ENCODE measurements at places on chromosomes 2 and 18. TPM values are rescaled to one million over a fixed set of nuclear protein-coding genes. Genes with fewer than 3 reads are reported as not detected.

Gene IL1RN
- total RNA-seq: 1.4 TPM

Gene UCN
- total RNA-seq: 0.67 TPM

GRCh38 chr2:212858496-212858895 lies 292.9 kb downstream of the IKZF2 start:
- H3K4me1 ChIP-seq: no peaks in the 10 kb centered on the region
- no peak for DNase-seq
- H3K27ac ChIP-seq: no peak overlapping the region
- H3K4me3 ChIP-seq: no peak overlapping the region
- H3K27me3 ChIP-seq: no peaks in the 10 kb centered on the region

Gene PAX3
- not detected for total RNA-seq

- peaks cover 6% of the 10 kb centered on the region for H3K4me1 ChIP-seq
- peak; percentile 90 for DNase-seq
- H3K4me3 ChIP-seq: peak overlapping the region; percentile 61
- H3K27me3 ChIP-seq: no peaks in the 10 kb centered on the region
Observed at GRCh38 chr2:8685697-8686358, 4.0 kb downstream of the ID2 start.

DNA sequence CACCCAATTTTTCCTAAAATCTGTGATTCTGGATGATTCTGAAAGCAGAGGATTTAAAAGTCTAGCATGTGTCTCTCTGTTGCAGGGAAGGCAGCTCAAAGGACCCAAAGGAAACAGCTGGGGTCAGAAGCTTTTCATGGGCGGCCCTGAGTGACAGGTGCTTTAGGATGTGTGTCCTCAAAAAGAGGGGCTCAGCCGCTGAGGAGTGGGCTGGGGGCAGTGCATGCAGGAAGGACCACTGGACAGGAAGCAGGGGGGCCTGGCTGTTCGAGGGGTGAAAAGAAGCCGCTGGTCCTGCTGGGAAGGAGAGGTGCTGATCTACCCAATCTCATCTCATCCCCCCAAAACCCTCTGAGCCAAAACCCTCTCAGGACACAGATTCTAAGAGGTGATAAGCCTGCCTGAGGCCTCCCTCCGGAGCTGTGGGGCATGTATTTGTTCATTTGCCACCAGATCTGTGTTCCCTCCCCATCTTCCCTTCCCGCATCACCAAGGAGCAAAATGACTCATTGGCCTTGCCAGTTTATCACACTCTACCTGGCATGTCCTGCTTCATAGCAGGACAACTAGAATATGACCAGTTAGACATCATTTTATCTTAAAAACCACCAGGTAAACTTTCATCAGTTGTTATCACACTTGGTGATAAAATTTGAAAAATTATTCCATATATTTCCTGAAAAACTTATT lies 98.8 kb upstream of the MGAT4A start:
- DNase-seq: no peak
- H3K4me1 ChIP-seq: no peaks in the 10 kb centered on the region
- H3K36me3 ChIP-seq: no peaks in the 10 kb centered on the region
- no peaks in the 10 kb centered on the region for H3K27me3 ChIP-seq
- H3K27ac ChIP-seq: no peak overlapping the region

Gene DSEL
- total RNA-seq: 3.1 TPM

DNA sequence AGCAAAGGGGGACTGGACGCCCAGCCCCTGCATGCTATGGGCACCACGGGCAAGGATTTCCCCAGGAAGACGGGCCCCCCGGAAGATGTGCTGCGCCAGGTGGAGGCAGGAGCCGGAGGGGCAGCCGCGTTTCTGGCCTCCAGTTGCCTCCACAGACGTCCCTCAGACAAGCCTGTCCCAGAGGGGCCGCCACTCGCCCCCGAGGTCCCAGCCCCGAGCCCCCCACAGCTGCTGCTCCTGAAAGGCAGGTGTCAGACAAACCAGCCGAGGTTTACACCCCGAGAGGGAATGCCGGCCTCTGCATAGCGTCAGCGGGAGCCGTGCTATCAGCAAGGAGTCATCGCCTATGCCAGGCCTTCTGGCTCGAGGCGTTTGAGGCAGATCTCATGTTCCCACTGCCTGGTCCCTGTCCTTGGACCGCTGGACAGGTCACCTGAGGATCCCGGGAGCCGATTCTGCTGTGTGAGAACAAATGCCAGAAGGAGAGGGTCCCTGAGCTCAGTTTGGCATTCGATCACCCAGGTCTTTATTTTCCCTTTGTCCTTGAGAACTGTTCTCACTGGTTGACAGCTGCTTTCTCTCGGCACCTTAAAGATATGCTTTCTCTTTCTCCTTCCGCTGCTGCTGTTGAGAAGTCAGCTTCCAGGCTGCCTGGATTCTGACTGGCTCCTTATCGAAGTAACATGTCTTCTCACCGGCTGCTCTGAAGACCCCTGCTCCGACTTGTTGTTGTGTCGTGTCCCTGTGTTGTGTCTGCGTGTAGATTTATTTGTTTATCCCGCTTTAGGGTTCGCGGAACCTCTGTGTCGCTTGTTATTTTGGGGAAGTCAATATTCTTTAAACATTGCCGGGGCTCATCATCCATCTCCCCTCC lies 20.6 kb downstream of the CROCC2 start:
- H3K36me3 ChIP-seq: no peaks in the 10 kb centered on the region
- no peaks in the 10 kb centered on the region for H3K4me1 ChIP-seq
- peak; percentile 73 for DNase-seq
- no peak overlapping the region for H3K27ac ChIP-seq

Gene SERPINB3
- not detected for total RNA-seq

Gene RBMS1
- 14.9 TPM for total RNA-seq

GRCh38 chr2:107137706-107138105 lies 251.7 kb upstream of the ST6GAL2 start:
- H3K27ac ChIP-seq: no peak overlapping the region
- H3K36me3 ChIP-seq: no peaks in the 10 kb centered on the region
- H3K4me1 ChIP-seq: no peaks in the 10 kb centered on the region
- DNase-seq: no peak
- no peak overlapping the region for H3K4me3 ChIP-seq

DNA sequence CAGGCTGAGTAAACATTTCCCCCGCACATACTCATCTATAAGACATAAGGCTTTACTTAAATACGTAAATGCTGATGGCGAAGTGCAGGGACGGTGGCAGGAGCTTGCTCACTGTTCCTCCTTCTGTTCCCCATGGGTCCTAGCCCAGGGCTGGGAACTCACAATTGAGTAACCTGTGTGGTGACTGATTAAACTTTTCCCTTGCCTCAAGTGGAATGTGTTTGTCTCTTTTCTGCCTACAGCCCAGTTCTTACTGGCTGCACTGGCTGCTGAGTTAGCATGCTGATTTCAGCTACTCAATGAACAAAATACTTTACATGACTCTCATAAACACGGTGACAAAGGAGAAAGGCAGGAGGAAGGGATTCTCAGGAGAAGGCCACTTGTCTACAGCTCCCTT lies 87.3 kb downstream of the MARCO start:
- H3K27ac ChIP-seq: no peak overlapping the region
- no peaks in the 10 kb centered on the region for H3K36me3 ChIP-seq
- H3K4me1 ChIP-seq: no peaks in the 10 kb centered on the region
- H3K27me3 ChIP-seq: no peaks in the 10 kb centered on the region
- H3K4me3 ChIP-seq: no peak overlapping the region

Gene KRTCAP3
- 21.6 TPM for total RNA-seq

Gene AAK1
- 30.2 TPM for total RNA-seq

Gene DCDC2C
- not detected for total RNA-seq

DNA sequence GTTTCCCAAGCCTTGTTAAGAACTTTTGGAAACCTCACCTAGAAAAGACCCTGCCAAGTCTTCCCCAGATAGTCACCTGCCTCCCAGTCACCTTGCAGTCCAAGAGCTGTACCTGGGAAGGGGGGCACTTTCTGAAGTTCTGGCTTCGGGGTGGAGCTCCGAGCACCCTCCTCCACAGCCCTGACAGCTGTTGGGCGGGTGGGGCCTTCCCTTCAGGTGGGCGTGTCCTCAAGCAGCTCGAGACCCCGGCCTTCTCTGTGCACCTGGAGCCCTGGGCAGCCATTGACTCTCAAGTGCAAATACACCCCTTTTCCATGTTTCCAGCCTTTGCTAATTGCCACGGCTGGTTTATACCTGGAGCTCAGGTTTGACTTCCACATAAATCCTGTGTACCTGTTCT lies 37.0 kb upstream of the IGFBP5 start:
- H3K4me1 ChIP-seq: no peaks in the 10 kb centered on the region
- H3K27me3 ChIP-seq: no peaks in the 10 kb centered on the region
- H3K27ac ChIP-seq: no peak overlapping the region
- no peak for DNase-seq
- H3K4me3 ChIP-seq: no peak overlapping the region
- no peaks in the 10 kb centered on the region for H3K36me3 ChIP-seq

DNA sequence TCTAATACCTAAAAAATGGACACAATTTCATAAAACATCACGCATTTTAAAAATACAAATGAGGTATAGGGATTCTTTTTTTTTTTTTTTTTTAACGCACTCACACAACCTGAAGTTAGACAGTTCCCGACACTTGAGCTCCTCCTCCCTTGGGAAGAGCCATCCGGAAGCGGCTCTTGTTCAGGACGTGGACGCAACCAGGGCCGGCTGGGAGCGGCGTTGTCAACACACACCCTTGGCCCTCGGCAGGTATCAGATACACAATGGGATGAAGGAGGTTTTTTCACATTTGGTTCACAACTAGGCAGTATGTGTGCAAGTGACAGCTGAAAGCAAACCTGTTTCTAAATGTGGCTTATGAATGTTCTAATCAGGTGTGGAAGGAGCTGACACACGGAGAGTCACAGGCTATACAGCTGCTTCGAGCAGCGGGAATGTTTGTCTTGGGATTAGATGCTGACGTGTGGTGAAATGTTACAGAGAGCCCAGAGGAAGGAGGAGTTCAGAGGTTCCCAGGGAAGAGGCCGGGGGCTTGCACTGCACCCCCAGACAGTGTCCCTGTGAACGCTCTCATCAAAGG lies 111.1 kb downstream of the PXDN start:
- H3K4me1 ChIP-seq: no peaks in the 10 kb centered on the region
- no peak overlapping the region for H3K27ac ChIP-seq
- no peak for DNase-seq
- H3K4me3 ChIP-seq: no peak overlapping the region
- no peaks in the 10 kb centered on the region for H3K36me3 ChIP-seq

GRCh38 chr2:102736110-102736409 lies 25.8 kb upstream of the TMEM182 start:
- H3K4me3 ChIP-seq: peak overlapping the region; percentile 96
- DNase-seq: peak; percentile 50
- H3K36me3 ChIP-seq: peaks cover 8% of the 10 kb centered on the region

Gene DPYSL5
- 0.12 TPM for total RNA-seq

Gene TMX3
- 12.8 TPM for total RNA-seq

DNA sequence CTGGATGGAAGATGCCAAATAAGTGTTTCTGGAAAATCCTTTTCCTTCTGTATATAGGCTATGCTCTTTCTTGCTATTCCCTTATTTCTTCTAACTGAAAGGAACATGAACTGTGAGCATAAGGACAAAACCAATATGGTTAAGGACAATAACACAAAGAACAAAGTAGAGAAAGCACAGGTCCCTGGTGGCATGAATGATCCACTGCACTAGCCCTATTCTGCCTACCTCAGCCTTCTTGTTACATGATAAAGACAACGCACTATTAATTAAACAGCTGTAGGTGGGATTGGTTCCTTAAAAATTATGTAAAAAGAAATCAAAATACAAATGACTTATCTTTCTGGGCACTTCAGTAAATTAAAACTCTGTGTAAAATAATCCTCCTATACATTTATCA lies 1.9 kb upstream of the WDR75 start:
- no peaks in the 10 kb centered on the region for H3K27me3 ChIP-seq
- H3K4me3 ChIP-seq: no peak overlapping the region
- H3K36me3 ChIP-seq: no peaks in the 10 kb centered on the region
- peaks cover 24% of the 10 kb centered on the region for H3K4me1 ChIP-seq

Gene KANSL1L
- 12.3 TPM for total RNA-seq

Gene SEH1L
- 20.8 TPM for total RNA-seq

DNA sequence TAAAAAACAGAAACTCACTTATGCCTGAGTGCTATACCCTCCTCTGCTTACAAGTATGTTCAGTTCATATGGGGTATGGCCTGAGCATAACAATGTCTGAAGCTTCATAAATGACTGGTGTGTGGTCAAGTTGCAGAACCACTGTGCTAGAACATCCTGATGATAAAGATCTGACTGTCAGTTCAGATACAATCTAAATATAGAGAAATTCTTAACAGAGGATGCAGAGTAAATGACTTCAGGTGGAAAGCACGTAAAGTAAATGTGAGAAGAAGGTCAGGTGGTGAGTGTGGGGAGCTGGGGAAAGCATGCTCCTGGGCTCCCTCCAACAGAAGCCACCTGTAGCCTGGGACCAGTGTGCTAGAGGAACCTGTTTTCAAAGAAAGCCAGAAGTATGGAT lies 926.2 kb downstream of the TSN start:
- H3K27ac ChIP-seq: no peak overlapping the region
- no peak for DNase-seq
- H3K27me3 ChIP-seq: no peaks in the 10 kb centered on the region
- H3K36me3 ChIP-seq: no peaks in the 10 kb centered on the region

DNA sequence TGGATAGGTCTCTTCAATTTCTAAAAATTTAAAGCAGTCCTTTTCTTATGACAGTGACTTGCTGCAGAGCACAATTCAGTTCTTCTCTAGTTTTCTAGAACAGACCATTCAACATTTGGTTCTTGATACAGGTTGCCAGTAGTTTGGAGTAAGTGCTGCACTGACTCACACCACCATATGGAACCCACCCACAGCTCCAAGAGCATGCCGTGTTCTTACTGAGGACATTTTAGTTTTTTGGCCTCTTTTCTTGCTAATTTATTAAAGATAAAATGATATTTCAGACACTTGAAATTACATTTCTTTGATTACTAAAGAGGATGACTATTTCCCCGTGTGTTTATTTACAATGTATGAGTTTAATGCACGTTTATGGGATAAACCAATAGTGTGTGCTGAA lies 120.0 kb downstream of the COL4A4 start:
- H3K27ac ChIP-seq: no peak overlapping the region
- H3K4me1 ChIP-seq: no peaks in the 10 kb centered on the region
- no peak overlapping the region for H3K4me3 ChIP-seq
- no peak for DNase-seq
- H3K36me3 ChIP-seq: no peaks in the 10 kb centered on the region
- no peaks in the 10 kb centered on the region for H3K27me3 ChIP-seq

Gene C2orf66
- total RNA-seq: not detected

Gene HOXD11
- not detected for total RNA-seq

GRCh38 chr2:124320051-124320688 lies 295.1 kb downstream of the CNTNAP5 start:
- no peak overlapping the region for H3K27ac ChIP-seq
- DNase-seq: no peak
- no peaks in the 10 kb centered on the region for H3K27me3 ChIP-seq
- no peak overlapping the region for H3K4me3 ChIP-seq
- H3K4me1 ChIP-seq: no peaks in the 10 kb centered on the region

DNA sequence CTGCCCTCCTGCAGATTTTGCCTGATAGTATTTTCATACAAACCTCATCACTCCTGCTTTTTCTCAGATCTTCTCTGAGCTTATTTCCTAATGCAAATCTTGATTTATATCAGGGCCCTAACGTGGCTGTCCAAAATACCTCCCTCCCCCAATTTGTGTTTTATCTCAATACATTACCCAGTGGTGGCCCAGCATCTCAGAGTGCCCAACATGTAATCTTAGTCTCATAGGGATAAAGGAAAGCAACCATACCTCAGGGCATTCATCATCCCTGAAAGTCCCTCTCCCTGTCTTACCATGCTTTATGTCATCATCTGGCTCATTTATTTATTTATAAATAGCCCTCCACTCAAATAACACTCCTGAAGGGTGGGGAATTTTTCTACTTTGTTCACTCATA lies 135.3 kb downstream of the SLC8A1 start:
- H3K27ac ChIP-seq: no peak overlapping the region
- no peak overlapping the region for H3K4me3 ChIP-seq
- H3K27me3 ChIP-seq: no peaks in the 10 kb centered on the region
- no peaks in the 10 kb centered on the region for H3K36me3 ChIP-seq
- DNase-seq: no peak

GRCh38 chr18:8699948-8700347 lies 5.4 kb upstream of the MTCL1 start:
- no peaks in the 10 kb centered on the region for H3K27me3 ChIP-seq
- H3K27ac ChIP-seq: no peak overlapping the region
- peaks cover 9% of the 10 kb centered on the region for H3K4me1 ChIP-seq

Gene POTEI
- 0.09 TPM for total RNA-seq
